ENCODE measurements at places on chromosomes 11 and 22.

GRCh38 chr11:27186580-27186979, 146.0 kb downstream of the BBOX1 start:
- no peak for DNase-seq

DNA sequence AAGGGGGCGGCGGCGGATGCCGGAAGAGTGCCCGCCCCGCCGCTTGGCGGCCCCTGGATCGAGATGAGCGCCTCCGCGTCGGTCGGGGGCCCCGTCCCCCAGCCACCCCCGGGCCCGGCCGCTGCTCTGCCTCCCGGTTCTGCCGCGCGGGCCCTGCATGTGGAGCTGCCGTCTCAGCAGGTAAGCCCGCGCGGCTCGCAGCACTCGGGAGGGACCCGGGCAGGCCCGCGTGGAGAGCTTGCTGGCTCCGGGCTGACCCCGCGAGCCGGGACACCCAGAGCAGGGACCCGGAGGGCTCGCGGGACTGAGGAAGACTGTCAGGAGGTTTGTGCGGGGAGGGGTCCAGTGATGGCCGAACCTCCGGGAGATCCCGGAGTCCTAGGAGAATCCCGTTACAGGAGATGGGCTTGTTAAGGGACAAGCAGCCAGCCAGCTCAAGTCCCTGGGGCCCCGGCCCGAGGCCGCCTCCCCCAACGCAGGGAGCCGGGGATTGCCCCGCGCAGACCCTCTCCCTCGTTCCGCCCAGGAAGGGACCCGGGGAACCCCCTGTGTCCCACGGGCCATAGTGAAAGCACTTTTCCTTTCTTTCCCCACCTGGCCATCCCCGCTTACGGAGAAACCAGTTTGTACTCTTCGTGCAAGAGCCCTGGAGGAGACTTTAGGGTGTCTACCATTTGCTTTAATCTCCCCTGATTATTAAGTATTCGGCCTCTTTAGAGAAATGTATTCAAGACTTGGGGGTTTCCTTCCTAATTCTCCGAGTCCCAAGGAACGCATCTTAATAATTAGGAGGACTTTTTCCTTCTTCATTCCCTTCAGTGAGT, 547 bp downstream of the UVRAG start:
- DNase-seq, result no peak

GRCh38 chr11:78346799-78347198, 70.8 kb downstream of the GAB2 start:
- no peak for DNase-seq

DNA sequence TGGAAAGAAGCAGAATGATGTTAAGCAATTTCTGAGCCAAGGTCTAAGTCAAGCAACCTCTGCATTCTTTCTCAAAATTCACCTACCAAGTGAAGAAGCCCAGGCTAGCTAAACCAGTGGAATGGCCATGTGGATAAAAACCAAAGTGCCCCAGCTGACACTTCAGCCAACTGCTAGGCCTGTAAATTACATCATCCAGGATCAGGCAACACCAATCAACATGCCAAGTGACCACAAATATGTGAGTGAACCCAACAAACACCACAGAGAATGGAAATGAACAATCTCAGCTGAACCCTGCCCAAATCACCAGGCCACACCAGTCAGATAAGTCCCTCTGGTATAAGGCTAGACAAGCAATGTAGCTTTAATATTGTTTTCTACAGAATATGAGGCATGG, 25.1 kb upstream of the FJX1 start:
- no peak for DNase-seq

- no peak for DNase-seq
Measured at GRCh38 chr11:79503028-79503427, 62.2 kb upstream of the TENM4 start.

Data from dorsolateral prefrontal cortex (tissue), 122 donors.